Fibroblast of skin of scalp (primary cell): ENCODE measurements at places on chromosomes 6 and 20.

DNA sequence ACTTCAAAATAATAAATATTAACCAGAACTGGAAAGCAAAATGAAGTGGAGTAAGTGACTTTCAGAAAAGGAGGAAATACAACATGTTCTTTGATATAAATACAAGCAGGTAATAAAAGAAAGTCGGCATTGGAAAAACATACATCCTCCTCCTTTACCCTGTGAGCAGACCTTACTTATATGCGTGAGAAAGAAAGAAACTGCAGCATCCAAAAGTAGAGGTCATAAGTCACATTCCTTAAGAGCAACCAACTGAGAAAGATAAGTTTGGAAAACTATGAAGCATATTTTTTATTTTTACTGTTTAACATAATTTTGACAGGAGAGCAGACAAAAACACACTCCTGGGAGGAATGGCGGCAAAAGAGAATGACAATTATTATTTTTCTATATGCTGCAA lies 155.5 kb downstream of the HACE1 start:
- DNase-seq = no peak

DNA sequence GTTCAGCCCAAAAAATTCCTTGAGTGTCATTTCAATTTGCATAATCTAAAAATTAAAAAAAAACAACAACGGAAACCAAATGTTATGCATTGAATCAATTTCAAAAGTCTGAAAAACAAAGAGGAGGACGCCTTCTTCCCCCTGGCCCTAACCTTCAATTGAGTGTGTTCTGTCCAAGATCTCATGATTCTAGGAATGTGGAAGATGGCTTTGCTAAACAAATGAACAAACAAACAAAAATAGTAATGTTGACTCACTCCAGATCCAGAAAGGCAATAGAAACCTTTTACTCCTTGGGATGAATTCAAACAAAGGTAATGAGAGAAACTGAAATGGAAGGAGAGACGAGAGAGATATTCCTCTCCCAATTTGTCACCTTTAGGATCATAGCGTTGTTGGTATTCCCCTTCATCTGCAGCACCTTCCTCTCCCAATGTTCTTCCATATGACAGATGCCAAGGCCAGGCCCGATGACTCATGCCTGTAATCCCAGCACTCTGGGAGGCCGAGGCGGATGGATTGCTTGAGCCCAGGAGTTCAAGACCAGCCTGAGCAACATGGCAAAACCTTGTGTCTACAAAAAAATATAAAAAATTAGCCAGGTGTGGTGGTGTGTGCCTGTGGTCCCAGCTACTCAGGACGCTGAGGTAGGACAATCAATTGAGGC lies 109.2 kb upstream of the ADGRF1 start:
- no peak for DNase-seq

DNA sequence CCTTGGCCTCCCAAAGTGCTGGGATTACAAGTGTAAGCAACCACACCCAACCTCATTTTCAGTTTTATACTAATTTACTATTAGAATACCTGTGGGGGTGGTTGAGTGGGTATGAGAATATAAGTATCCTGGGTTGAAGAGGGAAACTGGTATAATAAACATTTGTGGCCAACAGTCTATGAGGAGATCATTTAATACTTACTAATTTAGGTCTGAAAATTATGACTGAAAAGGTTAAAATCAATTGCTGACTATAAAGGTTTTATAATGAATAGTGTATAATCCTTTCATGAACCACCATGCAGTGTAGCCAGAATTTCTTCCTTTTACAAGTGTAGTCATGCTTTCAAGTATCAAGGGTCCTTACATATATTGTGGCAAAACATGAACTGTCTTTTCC lies 11.1 kb downstream of the ASF1A start:
- no peak for DNase-seq

GRCh38 chr6:136464874-136465273 lies 85.3 kb downstream of the MAP7 start:
- DNase-seq = no peak

DNA sequence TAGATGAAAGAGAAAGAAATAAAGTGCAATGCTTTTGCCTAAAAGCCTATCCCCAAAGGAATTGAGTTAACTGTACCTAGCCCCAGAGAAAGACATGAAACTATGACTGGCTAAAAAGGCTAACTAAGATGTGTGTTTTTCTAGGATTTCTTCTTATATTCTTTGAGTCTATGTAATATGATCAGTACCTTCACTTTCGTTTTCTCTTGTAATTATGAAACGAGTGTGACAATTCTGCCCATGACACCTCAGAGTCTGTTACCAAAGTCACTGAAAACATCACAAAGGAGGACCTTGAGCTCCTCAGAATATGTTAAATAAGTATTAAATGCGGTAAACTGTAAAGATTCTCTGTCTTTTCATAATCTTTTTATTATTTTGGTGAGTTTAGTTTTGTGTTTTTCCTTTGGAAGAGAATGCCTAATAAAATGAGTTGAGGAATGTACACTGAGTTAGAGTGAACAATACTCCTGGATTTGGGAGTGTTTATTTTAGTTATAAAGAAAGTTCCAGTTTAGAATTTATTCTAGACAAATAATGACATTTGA lies 141.3 kb downstream of the FUT9 start:
- no peak for DNase-seq

GRCh38 chr6:55955684-55956083 lies 80.3 kb upstream of the BMP5 start:
- no peak for DNase-seq

DNA sequence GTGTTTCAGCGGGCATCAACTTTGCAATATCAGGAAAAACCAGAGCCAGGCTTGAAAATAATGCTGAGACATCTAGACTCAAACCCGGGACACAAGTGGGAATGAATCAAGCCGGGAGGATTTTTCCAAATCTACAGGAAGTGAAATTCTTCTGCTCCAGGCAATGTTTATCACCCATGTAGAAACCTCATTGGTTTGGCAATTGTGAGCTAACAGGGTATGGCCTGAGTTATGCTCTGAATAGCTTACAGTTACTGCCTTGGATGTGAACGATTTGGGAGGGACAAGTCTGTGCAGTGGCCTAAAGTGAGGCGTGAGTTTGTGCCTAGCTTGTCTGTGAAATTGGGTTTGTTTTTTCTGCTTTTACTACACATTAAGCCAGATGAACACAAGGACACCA lies 87.4 kb downstream of the PCSK2 start:
- peak; percentile 5 for DNase-seq

DNA sequence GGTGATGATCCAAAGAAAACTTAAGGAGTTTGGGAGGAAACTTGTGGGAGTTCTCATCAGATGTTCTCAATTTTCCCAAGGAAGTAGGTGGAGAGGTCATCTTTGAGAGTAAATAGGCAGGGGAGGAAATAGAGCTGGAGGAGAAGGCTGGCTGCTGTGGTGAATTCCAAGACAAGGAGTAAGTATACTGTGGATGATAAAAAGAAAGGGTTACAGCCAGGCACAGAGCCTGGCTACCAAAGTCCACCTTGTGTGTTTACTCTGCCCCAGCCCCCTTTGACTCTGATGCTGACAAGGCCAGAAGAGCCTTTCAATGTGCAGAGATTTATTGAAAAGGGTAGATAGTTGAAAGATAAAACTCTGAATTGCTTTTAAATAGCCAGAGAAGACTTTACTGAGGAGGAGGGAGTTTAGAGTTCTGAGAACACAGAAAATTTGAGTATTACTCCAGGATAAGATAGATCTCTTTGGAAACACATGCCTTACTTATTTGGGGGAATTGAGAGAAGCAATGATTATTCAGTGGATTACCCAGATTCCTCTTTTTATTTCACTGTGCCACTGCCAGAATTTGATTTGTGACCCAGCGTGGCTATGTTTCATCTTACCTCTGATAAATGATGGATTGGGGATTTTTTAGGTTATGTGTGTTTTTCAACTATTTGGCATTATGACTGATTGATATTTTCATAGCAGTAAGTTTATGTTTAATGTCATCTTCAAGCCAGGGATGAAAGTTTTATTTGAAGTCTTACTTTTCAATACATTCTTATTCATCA lies 182.6 kb upstream of the JAG1 start:
- no peak for DNase-seq

GRCh38 chr6:147417954-147418353 lies 90.5 kb upstream of the SAMD5 start:
- DNase-seq = no peak

- peak; percentile 68 for DNase-seq
These were observed 11.4 kb downstream of the SYNGAP1 start for GRCh38 chr6:33430991-33431879.

GRCh38 chr20:59813126-59813947 lies 120.1 kb downstream of the SYCP2 start:
- DNase-seq = no peak

DNA sequence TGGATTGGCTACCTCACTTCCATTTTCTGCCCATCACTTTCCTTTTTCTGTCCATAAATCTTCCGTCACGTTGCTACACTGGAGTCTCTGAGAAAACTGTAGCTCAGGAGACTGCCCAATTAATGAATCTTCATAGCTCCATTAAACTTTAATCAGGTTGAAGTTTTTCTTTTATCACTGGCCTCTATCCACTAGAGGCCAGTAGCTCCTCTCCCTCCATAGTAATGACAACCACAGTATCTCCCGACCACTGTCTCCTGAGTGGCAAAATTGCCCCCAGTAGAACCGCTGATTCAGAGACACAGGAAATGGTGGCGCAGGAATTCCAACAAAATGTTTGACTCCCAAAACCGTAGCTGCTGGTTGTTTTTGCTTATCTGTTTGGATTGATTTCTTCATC lies 18.4 kb upstream of the DOK5 start:
- DNase-seq = peak; percentile 22

- DNase-seq = peak; percentile 95
These were observed 257.8 kb upstream of the KCNQ5 start for GRCh38 chr6:72363844-72364740.

- no peak for DNase-seq
These were observed 149.9 kb upstream of the PTPN1 start for GRCh38 chr20:50360218-50360672.

GRCh38 chr6:144349690-144350527 lies 64.8 kb downstream of the UTRN start:
- DNase-seq = no peak

GRCh38 chr6:64411226-64411625 lies 775.6 kb downstream of the PHF3 start:
- DNase-seq = peak; percentile 6

DNA sequence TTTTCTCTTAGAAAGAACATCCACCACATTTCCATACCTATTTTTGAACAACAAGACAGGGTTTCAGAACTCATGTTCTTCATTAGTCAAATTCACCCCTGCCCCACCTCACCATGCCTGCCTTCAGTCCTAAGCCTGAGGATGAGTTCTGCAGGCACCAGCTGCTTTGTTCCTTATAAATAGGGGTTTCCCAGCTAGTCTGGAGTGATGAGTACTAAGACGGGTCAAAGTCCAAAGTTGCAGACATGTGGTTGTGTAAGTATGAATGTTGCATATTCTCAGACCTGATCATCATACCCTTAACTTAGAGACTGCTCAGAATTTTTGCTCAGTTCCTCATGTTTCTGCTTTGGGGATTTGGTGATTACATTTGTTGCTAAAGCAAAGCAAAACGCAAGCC lies 257.7 kb upstream of the CDYL start:
- DNase-seq = peak; percentile 29
